Astrocyte of the spinal cord (primary cell): ENCODE measurements at places on chromosomes 3 and 15.
A peak's percentile ranks its signal among the peaks of the same experiment; 100 is the strongest.

- DNase-seq, result no peak
Measured at GRCh38 chr3:62688050-62688449, 187.2 kb downstream of the CADPS start.

GRCh38 chr3:161644891-161645635, 148.5 kb downstream of the OTOL1 start:
- DNase-seq, result peak; percentile 2

DNA sequence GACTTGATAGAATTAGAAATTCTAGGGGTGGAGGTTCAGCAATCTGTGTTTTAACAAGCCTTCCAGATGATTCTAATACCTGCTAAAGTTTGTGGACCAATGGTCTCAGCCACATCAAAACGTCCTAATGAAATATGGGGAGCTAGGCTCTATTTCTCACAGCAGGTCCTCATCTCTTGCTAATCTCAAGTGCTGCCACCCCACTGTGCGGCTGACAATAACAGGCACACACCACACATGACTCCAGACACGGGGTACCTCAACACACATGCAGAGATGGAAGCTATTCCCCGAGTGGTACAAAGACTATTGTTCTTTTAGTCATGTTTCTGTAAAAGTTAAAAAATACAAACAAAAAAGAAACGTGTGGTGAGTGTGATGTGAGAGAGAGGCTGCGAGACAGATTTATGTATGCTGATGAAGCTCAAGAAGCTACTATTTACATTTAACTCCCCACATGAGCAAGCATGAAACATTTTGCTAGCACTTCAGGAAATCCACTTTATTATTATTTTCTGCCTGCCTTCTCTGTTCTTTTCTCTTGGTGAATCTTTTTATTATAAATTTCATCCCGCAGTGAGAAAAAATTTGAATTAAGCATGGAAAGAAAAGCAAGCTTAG, 405.6 kb downstream of the MAGI1 start:
- peak; percentile 4 for DNase-seq

DNA sequence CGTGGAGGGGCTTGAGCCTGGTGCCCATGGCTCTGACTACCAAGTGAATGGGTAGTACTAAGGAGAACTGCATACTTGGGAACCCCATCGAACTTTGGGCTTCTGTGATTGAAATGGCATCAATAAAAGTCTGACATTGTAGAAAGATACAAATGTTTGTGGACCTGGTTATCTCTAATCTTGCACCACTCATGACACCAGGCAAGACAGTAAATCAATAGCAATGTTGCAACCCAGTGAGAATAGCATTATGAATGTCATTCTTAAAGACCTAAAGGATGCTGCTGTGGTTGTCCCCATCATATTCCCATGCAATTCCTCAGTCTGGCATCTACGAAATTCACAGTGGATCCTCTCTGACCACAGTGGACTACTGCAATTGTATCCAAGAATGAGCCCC, 233.6 kb upstream of the LYSMD4 start:
- no peak for DNase-seq
